Stimulated activated CD4-positive, alpha-beta T cell treated with anti-CD3 and anti-CD28 coated beads, Interleukin-1b, Interleukin-23, amount 100 ng/mL, for 4 hours (primary cell): ENCODE measurements at places on chromosomes 3 and 15.

GRCh38 chr15:33985751-33986150, 17.5 kb downstream of the CHRM5 start:
- DNase-seq = no peak

GRCh38 chr3:184234224-184234623, 4.8 kb downstream of the VWA5B2 start:
- no peak for DNase-seq

DNA sequence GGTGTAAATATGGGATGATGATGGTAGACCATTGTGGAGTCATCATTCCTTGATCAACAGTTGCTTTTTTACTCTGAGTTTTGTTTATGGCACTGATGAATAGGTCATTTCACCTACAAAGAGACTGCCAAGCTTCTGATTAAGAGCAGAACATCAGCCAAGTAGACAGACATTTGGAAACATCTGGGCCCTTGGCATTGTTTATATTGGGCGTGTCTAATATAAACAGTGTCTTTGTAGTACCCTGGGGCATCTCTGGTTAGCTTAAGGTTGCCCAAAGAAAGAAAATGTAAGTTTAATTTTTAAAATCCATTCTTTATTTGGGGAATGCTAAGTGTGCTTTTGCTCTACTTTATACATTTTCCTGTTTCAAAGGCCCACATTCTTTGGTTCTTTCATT, 377.0 kb downstream of the FEZF2 start:
- no peak for DNase-seq

- no peak for DNase-seq
Observed at GRCh38 chr15:70669006-70669602, 94.3 kb downstream of the UACA start.

- DNase-seq = no peak
Observed at GRCh38 chr3:46913644-46914043, 36.1 kb downstream of the PTH1R start.

- no peak for DNase-seq
Observed at GRCh38 chr15:65217526-65218482, 6.5 kb upstream of the CILP start.
